ENCODE measurements at places on chromosomes 4 and X.

DNA sequence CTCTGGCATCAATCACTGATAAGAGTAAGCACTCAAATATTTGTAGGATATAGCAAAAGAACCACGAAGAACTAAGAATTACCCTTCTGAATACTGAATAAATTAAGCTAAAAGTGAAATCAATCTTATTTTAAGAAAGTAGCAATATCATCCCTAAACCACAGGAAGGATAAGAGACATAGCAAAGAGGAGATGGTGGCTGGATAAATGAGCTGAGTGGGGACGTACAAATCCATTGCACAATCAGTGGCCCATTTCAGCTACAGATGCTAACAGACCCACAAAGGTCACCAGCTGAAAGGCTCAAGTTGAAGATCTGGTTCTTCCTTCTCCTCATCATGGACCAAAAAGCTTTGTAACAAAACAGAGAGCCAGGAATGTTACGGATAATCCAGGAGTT lies 77.1 kb downstream of the SLC9A7 start:
- DNase-seq = no peak

DNA sequence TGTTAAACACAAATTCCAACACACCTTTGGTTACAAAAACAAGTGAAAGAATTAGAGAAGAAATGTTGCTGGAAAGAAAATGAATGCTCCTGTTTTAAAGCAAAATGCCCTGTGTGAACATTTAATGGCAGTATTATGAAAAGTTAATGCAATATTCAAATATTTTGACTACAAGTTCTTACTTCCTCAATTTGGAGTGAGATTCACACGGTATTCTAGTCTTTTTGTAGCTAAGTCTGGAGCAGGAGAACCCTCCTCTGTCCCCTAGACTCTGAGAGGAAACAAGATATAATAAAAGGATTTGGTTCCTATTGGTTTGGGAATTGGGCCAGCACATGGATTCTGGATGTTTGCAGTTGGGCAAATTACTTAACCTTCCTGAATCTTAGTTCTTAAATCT lies 12.7 kb downstream of the MAD2L1 start:
- DNase-seq = no peak

- DNase-seq = no peak
These were observed 126.9 kb downstream of the ELOVL6 start for GRCh38 chr4:110071466-110071865.

DNA sequence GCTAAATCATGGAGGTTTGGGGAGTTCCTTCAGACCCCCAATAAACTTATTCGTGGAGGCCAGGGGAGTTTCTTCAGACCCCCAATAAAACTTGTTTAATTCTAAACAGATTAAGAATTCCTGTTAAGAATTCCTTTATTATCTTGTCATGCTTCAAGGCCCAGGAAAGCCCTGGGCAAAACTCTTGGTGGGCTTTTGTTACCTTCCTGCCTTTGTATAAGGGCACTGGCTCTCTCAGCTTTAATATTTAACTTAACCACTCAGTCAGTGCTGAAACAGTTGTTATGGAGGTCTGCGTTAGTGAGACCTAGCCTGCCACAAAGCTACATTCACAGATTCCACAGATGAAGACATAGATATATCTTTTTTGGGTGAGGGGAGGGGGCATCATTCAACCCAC lies 29.0 kb upstream of the LGI2 start:
- no peak for DNase-seq

DNA sequence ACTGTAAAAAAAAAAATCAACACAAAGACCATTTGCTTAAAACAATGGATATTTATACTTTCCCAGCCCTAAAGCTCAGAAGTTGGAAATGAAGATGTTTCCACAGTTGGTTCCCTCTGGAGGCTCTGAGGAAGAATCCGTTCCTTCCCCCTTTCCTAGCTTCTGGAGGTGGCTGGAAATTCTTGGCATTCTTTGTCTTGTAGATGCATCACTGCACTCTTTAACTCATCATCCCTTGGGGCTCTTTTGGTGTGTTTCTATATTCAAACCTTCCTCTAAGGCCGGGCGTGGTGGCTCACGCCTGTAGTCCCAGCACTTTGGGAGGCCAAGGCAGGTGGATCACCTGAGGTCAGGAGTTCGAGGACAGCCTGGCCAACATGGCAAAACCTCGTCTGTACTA lies 78.7 kb downstream of the VCX3A start:
- no peak for DNase-seq

DNA sequence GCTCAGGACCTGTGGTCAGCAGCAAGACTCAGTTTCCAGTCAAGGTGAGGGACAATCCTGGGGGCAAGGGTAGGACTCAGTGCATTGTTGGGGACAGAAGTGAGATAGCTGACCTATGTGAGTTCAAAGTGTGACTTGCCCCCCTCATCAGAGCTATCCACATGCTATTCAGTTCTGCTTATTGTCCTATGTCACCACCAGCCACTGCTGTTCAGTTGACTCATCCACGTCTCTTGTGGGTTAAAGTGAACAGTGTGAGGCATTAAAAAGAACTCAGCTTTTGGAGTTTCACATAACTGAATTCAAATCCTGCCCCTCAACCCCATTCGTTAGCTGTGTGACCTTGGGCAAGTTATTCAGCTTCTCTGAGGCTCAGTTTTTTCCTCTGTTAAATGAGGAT lies 4.4 kb upstream of the APLN start:
- DNase-seq = no peak

DNA sequence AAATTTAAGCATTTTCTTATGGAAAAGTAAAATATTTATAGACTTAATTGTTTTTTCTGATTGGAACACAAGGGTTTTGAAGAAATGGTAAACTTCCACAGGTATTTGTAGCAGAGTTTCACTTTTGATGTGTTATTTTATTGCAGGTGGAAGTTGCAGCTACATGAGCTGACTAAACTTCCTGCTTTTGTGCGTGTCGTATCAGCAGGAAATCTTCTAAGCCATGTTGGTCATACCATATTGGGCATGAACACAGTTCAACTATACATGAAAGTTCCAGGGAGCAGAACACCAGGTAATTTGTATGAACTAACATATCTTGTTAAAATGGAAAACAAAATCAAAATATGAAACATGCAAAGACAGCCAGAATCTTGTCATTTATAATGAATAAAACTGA lies 117.4 kb downstream of the DIPK2B start:
- DNase-seq = peak; percentile 28

DNA sequence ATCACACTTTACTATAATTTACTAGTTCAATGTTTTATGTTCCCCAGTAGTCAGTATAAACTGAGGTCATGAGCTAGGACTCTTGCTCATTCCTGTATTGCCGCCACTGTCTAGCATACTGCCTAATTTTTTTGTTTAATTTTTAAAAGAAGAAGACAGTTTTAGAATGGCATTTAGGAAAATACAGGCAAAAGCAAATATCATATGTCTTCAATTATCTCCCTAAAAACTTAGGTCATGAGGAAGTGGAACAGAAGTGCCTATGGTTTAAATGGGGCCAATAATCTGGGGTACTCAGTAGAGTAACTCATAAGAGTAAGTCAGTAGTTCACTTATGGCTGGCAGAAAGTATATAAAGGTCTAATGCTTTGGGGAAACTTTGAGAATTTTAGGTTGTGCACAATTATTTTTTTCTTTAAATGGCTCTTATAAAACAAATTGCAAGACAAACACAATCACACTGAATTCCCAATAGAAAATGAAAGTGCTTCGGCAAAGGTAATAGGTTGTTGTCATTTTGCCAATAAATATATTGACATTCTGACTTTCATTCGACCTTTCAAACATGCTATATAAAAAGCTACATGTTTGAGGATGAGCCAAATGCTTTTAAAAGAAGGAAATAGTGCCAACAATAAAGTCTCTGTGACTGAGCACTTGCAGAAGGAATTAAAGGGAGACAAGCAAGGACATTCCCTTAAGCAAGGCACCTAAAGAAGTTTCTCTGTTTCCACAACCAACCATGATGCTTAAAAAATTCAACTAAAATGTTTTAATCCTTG lies 390.1 kb downstream of the PDGFC start:
- DNase-seq = no peak

DNA sequence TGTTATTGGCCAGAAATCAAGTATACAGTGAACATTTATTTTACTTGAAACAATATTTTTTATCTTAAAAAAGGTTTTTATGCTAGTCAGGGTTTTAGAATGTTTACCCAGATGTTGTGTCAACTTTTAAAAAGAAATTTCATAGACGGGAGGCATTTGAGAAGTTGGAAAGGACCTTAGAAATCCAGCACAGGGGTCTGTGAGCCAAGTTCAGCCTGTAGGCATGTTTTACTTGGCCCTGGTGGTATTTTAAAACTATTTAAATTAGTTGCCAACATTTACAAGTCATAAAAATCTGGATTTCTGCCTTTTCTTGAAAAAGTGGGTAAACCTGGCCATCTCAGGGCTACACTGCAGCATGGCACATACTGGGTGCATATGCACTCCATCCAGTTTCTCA lies 25.5 kb upstream of the FHL1 start:
- DNase-seq = no peak
